ENCODE measurements at places on chromosomes 3 and 15.

DNA sequence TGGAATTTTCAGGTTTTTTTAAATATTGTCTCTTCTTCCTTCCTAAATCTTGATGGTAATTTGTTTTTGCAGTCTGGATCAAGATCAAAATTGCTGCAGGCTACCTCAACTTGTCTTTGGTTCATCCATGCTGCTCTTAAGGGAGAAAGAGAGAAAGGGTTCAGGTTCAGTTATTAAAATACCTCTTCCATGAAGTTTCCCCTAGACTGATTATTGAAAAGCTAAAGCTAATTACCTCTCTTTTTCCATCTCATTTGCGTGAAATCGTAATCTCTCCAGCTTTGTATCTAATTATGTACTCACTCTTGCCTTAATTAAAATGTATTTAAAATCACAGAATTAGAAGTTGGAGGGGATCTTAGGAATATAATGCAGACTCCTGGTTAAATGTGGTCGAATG lies 52.7 kb downstream of the SLC28A2 start:
- DNase-seq: no peak

DNA sequence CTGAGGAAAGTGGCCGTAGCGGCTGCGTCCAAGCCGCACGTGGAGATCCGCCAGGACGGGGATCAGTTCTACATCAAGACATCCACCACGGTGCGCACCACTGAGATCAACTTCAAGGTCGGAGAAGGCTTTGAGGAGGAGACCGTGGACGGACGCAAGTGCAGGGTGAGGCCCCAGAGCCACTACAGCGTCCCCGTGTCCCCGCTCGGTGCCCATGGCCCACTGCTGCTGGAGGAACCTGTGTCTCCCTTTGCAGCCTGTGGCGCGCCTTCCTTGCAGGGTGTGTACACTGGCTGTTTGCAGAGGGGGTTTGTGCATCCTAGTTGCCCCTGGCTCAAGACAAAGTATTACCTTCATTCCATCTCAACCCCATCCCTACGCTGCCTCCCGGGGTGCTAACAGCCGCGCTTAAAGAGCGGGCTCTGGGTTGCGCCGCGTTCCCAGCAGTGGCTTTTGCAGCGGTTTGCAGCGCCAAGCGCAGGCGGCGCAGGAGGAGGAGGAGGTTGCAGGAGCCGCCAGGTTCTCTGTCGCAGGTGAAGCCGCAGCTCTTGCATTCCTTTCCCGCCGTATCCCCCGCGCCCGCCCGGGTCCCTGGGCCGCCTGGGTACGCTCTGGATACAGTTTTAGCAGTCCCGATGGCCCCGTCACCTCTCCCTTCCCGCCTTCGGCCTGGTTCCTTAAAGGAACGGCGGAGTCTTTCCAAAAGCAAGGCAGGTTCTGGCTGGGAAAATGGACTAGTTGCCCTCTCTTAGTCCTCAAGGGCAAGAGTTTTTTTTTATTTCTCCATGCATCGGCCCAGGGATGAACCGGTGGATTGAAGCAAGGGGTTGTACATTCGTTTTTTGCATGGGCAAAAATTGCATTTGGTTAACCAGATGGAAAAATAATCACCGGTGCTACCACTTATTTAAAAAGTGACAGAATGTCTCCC lies 1.2 kb downstream of the CRABP1 start:
- no peak for DNase-seq

- no peak for DNase-seq
Measured at GRCh38 chr3:33046521-33046920, 50.4 kb downstream of the GLB1 start.

DNA sequence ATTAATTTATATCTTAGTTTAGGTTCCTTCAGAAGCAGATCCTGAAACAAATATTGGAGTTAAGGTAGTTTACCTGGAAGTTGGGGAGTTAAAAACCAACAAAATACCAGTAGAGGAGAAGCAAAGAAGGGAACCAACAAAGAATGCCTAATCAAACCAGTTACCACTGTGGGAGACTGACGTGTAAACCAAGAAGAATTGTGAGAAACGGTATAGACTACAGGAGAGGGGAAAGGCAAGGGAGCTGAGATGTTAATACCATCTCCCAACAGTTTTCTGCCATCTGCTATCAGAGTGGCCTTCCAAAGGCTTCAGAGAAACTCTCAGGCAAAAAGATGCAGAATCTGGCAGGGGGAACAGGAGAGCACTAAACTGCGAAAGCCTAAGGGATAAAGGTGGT lies 53.5 kb downstream of the BFSP2 start:
- DNase-seq: no peak

- DNase-seq: no peak
Measured at GRCh38 chr3:56055951-56056350, 412.3 kb downstream of the ERC2 start.

- no peak for DNase-seq
Measured at GRCh38 chr3:47848599-47849117, 45.7 kb downstream of the DHX30 start.

Measured in stimulated activated CD4-positive, alpha-beta T cell treated with anti-CD3 and anti-CD28 coated beads, Interleukin-1b, Interleukin-23, amount 100 ng/mL, for 4 hours (primary cell).